Naive thymus-derived CD8-positive, alpha-beta T cell (primary cell): ENCODE measurements at places on chromosomes 12 and 14.

- DNase-seq, result no peak
Observed at GRCh38 chr14:71430321-71430677, 501.9 kb upstream of the RGS6 start.

DNA sequence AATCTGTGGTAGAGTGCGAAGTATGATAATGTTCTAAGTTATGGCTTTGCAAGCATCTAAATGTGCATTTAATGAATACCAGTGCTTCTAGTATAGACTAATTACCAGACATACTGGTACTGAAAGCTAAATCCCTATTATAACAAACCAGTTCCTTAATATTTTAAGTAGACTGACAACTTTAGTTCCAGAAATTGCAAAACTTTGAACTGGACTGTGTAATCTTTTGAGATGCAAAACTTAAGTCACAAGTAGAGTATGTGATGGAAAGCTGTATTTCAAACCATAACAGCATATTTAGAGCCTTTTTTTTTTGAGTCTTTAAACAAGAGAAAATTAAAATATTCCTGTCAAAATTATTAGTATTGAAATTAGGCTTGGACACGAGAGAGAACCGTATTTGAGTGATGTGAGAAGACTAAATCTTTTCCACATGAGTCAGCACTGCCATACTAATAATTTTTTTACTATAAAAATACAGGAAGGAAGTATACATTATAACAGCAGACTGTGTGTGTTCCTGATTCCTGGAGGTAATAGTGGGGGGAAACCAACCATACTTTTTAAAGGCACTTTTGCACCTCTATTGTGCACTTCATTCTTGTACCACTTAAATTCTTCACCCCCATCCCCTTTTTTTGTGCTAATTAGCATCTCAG, 45.5 kb downstream of the PPM1A start:
- DNase-seq, result no peak

DNA sequence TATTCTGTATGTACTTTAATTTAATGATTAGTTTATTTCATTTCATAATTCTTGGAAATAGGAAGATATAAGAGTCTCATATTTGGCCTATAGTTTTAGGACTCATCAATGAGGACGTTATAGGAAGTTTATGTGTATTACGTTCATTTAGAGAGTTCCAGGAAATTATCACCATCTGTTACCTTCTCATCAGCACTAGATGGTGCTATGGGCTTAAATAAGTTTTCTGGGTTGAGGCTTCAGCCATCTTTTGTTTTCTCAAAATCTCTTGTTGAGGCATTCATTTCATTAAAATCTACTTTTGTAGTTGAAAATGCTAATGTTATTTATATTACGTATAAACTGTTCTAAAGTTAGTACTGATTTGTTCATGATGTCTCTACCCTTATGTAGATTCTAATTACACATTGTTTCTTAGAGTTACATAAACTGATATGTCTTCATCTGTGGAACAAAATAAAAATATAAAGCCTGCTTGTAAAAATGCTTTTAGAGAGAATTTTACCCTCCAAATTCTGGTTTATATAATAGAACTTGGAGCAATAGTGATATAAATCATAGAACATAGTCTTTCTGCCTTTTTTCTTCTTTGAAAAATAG, 89.2 kb downstream of the CFAP54 start:
- no peak for DNase-seq

DNA sequence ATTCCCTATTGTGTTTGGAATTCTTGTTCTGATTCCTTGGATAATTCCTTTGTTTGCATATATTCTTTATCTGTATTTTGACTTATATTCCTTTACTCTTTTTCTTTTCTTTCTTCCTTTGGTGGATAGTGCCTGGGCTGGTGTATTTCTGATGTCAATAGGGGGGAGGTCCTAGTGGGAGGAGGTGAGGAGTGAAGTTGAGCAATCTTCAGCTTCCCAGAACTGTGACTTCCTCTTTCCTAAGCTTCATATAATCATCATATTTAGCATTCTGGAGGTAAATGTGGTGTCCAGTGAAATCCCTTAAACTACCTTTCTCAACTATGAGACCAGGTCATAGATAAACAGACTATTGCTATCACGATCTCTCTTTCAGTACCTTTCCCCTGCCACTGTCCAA, 29.6 kb upstream of the TBPL2 start:
- no peak for DNase-seq

DNA sequence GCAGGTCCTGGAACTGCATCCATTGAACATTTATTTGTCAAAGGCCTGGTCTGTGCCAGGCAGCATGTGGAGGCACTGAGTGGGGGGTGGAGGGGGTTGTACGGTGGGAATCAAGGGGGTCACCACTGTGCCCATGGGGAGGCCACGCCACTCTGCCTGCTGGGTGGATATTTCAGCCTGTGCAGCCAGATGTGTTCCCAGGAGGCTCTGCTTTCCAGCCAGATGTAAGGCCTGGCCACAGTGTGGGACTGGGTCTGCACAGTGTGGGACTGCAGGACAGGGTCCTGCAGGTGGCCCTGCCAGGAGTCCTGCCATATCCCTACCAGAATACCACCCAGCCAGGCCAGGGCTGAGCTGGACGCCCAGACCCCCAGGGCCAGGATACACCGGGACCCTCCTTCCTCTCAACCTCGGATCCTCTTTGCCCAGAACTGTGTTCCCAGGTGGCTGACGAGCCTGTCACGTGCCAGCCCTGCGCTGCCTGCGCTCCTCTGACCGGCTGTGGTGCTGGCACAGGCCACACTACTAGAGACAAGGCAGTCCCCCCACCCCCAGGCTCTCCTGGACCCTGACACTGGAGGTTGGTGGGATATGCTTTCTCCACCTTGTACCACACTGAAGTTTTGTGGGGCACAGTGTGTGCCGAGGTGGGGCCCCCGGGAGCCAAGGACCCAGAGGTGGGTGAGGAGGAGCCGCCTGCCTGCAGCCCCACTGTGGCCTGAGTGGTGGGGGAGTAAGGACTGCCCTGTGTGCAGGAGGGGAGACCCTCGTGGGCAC, 17.5 kb downstream of the XRCC3 start:
- DNase-seq, result no peak
